ENCODE measurements at places on chromosomes 12 and 14. TPM values are rescaled to one million over a fixed set of nuclear protein-coding genes. Genes with fewer than 3 reads are reported as not detected.

DNA sequence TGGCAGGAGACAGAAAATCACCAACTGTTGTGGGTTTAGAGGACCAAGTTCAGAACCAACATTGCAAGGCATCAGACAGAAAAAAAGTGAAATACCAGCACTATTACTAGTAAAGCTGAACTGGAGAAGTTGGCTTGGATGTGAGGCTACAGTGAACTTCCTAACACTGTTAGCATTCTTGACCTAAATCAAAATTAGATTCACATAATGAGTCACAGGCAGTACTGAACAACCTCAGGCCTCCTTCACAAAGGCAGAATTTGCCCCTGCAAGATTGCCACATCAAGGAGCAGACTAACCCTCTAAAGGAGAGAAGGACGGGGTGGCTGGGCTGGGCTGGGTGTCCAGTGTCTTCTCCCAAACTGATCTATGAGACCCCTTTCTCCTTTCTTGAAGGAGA is 539.7 kb downstream of the SNAPC1 start:
- DNase-seq = no peak

GRCh38 chr14:49977126-49977841 is 84.4 kb downstream of the ARF6 start:
- DNase-seq = no peak

DNA sequence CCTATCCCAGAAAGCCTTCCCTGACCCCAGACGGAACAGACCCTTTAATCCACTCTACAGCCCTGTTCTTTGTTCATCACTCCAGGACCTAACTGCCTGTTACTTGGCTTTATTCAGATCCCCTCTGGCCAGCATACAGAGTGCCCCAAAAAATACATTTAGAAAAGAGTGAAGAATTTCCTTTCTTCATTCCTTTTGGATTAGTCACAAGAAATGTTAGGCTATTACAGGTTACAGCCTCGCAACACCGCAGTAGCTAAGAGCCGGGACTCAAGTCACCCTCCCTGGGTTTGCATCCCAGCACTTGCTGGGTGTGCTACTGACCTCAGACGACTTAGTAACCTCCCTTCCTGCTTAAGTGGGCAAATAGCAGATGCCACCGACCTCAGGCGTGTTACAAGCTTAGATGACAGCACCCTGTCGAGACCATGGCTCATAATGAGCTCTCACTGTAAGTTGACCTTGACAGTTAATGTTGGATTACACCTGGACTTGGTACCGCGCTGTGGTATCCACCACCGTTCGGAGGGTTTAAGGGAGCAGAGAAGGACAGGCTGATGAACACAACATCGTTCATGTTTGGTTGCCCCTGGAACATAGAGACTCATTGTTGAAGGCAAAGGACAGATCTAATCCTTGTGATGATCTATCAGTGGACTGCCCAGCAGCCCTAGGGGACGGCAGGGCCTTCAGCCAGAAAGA is 12.9 kb downstream of the GLRX5 start:
- DNase-seq = no peak

GRCh38 chr12:130246560-130246959 is 84.3 kb downstream of the FZD10 start:
- no peak for DNase-seq

DNA sequence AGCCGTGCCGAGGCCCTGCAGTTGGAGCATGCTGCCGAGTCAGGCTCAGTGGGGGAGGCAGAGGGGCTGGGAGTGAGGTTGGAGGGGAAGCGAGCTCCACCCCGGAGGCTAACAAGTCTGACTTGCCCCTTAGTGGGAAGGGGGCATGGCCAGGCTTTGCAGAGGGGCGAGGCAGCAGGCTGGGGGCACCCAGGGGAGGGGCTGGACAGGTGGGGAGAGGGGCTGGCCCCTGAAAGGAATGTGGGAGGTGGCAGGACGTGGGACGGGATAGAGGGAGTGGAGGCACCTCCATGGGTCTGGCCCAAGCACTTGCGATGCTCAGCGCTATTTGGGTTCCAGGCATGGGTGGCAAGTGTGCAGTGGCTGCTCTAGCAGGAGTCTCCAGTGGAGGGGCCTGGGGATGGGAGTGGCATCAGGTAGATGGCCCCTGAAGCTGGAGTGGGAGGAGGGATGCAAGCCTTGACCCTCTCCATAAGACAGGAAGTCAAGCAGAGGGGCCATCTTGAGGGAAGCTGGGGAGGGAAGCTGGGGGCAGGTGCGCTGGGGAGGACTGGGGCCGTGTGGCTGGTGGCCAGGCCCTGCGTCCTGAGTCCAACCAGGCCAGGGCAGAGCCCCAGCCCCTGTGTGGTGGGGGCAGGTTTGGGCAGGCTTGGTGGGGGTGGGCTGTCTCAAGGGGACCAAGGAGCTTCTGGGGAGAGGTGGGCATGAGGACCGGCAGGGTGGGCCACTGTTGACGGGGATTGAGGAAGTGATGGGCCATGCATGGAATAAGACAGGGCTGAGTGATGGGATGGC is 2.6 kb downstream of the TRMT61A start:
- DNase-seq = no peak

GRCh38 chr12:29113101-29113500 is 36.0 kb upstream of the FAR2 start:
- DNase-seq = no peak

DNA sequence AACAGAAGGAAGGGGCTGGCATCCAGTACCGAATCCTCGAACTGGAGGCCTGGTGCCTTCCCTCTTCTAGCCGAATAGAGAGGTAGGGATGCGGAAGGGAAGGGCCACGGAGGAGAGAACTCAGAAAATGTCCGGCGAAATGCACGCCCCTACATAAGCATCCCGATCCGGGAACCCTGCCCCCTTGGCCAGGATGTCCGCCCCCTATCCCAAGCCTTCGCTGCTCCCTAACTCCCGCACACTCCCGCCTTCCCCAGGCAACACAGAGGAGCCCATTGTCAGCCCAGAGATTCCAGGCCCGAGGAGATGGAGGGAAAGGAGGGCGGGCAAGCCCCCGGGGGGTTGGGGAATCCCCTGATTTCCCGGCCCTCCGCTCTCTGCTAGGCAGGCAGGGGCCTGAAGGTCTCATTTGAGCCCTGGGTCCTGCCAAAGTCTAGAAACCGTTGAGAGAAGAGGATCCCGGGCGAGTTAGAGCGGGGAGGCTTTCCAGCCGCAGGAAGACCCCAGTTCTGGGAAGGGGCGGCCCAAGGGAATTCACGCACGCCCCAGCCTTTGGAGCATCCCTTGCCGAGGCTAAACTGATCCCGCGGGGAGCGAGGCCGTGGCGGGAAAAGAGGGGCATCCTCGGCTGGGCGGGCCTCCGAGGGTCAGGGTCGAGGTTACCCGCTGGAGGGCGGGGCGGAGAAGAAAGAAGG is 569 bp upstream of the ARHGEF40 start:
- no peak for DNase-seq

- DNase-seq = no peak
These were observed 37.6 kb downstream of the SPATA7 start for GRCh38 chr14:88422919-88423650.

- DNase-seq = no peak
These were observed 132.8 kb downstream of the RMST start for GRCh38 chr12:97595426-97595831.

GRCh38 chr12:119296535-119296934 is 38.0 kb upstream of the CCDC60 start:
- no peak for DNase-seq

RIPK3 gene
- 3.5 TPM for total RNA-seq

NACA gene
- total RNA-seq = 1,536 TPM

PROX2 gene
- total RNA-seq = not detected

Data from sigmoid colon (tissue), 7 donors.